ENCODE measurements at places on chromosomes 4 and X. TPM values are rescaled to one million over a fixed set of nuclear protein-coding genes. Genes with fewer than 3 reads are reported as not detected.

The CTBP1 gene
- 235 TPM for total RNA-seq

The MAGEA1 gene
- not detected for total RNA-seq

The SHROOM2 gene
- 11.0 TPM for total RNA-seq

The LARP7 gene
- 26.8 TPM for total RNA-seq

The LANCL3 gene
- total RNA-seq = 0.43 TPM

The NLGN3 gene
- 0.09 TPM for total RNA-seq

The CDS1 gene
- under 0.01 TPM for total RNA-seq

The HS3ST1 gene
- total RNA-seq = 2.8 TPM

The AMTN gene
- total RNA-seq = not detected

The CTAG1B gene
- not detected for total RNA-seq

The IDUA gene
- total RNA-seq = 5.2 TPM

The DKC1 gene
- 36.4 TPM for total RNA-seq

The FRMPD4 gene
- under 0.01 TPM for total RNA-seq

The HHIP gene
- total RNA-seq = 61.1 TPM

The SOD3 gene
- total RNA-seq = under 0.01 TPM

The DCX gene
- under 0.01 TPM for total RNA-seq

The C1GALT1C1 gene
- 63.9 TPM for total RNA-seq

The CFAP47 gene
- total RNA-seq = under 0.01 TPM

The PDGFRA gene
- 1.1 TPM for total RNA-seq

The UBE2K gene
- 15.0 TPM for total RNA-seq

The CT45A2 gene
- not detected for total RNA-seq

The MXRA5 gene
- total RNA-seq = under 0.01 TPM

The HSFX4 gene
- not detected for total RNA-seq

The SHOX gene
- under 0.01 TPM for total RNA-seq

The MAGEA12 gene
- not detected for total RNA-seq

The OPN1MW3 gene
- total RNA-seq = 0.11 TPM

The PWWP3B gene
- not detected for total RNA-seq

The SLC4A4 gene
- total RNA-seq = not detected

The XKRX gene
- total RNA-seq = not detected

The POF1B gene
- 0.87 TPM for total RNA-seq

The TKTL2 gene
- total RNA-seq = not detected

The TMEM187 gene
- 6.4 TPM for total RNA-seq

The CT45A3 gene
- not detected for total RNA-seq

The BEX3 gene
- 201 TPM for total RNA-seq

The PABPC1L2A gene
- total RNA-seq = not detected

The PDGFC gene
- 21.5 TPM for total RNA-seq

The CD40LG gene
- total RNA-seq = not detected

The DCHS2 gene
- 0.26 TPM for total RNA-seq

The SRPK3 gene
- 0.43 TPM for total RNA-seq

The MANBA gene
- 13.3 TPM for total RNA-seq

The SLITRK2 gene
- total RNA-seq = under 0.01 TPM

The FAT4 gene
- total RNA-seq = 62.5 TPM

The UGT2B11 gene
- total RNA-seq = not detected

The PRSS12 gene
- total RNA-seq = 8.2 TPM

The BEND4 gene
- total RNA-seq = under 0.01 TPM

The DDX3X gene
- total RNA-seq = 286 TPM

The NELFA gene
- total RNA-seq = 12.0 TPM

The BMP3 gene
- under 0.01 TPM for total RNA-seq

The FGD1 gene
- 0.65 TPM for total RNA-seq

The DCAF4L1 gene
- 0.17 TPM for total RNA-seq

The LDOC1 gene
- 3.8 TPM for total RNA-seq

The MAOA gene
- 114 TPM for total RNA-seq

The F8A2 gene
- total RNA-seq = not detected

The BEX1 gene
- 0.33 TPM for total RNA-seq

The TRIM61 gene
- total RNA-seq = not detected

The SGMS2 gene
- 33.6 TPM for total RNA-seq

Data from dermis lymphatic vessel endothelial cell (primary cell).